Stimulated activated CD4-positive, alpha-beta T cell treated with anti-CD3 and anti-CD28 coated beads, TNF-alpha, amount 100 ng/mL, for 1 hour (primary cell): ENCODE measurements at places on chromosomes 4 and X.

DNA sequence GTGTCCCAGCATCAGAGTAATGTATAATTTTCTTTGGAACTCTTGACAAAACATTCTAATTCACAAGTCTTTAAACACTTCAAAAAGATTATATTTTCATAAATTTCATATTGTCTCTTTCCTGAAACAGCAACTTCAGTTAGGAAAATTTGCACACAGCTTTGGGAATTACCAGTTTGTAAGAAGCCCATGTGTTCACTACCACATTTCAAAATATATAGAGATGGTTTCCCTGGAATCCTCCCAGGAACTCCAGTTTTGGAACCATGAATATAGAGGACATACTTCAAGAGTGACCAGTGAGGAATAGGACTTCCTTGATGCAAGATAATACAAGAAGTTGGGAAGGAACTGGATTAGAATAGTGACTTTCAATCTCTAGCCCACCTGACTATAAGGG is 28.7 kb upstream of the HPGDS start:
- DNase-seq: no peak

- no peak for DNase-seq
Measured at GRCh38 chr4:128355305-128355704, 67.7 kb upstream of the PGRMC2 start.

GRCh38 chr4:119041396-119041795 is 94.2 kb upstream of the MYOZ2 start:
- DNase-seq: no peak

DNA sequence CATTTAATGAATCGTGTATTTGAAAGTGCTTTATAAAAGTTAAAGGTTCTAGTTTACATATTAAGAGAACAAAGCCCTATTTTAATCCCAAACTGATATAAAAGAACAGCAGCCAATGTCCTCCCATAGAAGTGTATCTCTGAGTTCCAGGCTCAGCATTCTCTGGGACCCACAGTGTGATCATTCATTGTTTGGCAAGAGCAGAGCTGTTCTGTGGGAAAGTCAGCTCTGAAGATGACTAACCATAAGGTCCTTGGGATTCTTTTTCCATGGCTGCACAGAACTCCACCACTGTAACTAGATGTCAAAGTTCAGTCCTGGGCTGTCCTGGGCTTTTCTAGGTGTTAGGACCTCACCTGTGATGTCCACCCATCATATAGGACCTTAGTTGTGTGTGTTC is 157.0 kb upstream of the TLL1 start:
- DNase-seq: no peak

DNA sequence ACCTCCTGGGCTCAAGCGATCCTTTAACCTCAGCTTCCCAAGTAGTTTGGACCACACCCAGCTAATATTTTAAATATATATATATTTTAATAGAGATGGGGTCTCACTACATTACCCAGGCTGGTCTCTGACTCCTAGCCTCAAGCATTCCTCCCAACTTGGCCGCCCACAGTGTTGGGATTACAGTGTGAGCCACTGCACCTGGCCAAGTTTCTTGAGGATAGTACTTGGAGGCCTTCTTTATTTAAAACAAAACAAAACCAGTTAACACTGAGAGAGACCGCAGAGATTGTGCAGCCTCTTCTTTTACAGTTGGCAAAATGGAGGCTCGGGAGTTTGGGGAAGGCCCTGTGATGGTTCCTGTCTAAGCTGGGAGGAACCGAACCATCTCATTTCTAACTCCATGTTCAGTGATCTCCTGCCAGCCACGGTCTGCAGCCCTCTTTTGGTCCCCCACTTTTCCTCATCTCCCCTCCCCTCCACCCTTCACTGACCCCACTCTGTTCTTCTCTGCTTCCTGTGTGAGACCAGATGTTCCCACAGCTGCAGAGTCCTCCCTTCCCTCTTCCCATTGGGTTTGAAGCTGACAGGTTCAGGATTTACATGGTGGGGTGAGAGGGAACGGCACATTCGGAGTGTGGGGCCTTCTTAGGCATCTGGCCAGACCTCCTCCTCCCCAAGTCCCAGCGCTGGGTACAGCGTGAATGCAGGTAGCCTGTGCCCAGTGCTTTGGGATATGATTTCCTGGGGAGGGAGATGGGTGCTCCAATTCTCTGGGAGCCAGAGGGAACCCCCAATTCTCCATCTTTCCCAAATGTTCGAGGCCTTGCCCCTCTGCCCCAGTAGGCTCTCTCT is 1.4 kb upstream of the SORCS2 start:
- no peak for DNase-seq

GRCh38 chr4:40571208-40571607 is 58.5 kb downstream of the RBM47 start:
- no peak for DNase-seq

GRCh38 chr4:39587881-39588280 is 50.8 kb downstream of the SMIM14 start:
- DNase-seq: no peak

DNA sequence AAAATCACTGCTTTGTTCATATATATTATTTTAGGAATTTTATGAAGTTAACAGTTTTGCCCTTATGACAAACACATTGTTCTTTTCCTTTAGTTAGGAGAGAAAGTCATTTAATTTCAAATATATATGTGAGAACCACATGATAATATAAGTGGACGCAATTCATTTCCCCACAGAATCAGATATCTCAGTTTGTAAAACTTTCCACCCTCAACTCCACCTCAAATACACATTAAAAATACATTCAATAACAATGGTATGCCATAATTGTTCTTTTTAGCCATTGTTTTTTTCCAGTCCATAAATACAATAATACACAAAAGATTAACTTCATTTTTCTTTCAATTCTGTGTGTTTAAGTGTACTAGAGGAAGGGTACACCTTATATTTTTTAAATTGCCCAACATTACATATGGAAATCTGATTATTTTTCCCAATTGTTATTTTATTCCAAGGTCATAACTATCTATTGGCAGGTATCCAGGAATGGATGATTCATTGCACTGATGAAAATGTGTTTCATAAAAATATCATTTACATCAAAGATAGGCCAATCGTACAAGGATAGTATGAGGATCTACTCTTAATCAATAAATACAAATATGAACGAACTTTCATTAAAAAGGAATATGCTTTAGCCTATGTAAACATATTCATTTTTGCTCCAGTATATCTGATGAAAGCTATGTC is 125.0 kb downstream of the PPP3CA start:
- DNase-seq: no peak

GRCh38 chr4:1244081-1244977 is 4.6 kb downstream of the CTBP1 start:
- no peak for DNase-seq

GRCh38 chrX:95675794-95676193 is 1008.8 kb upstream of the DIAPH2 start:
- DNase-seq: no peak

DNA sequence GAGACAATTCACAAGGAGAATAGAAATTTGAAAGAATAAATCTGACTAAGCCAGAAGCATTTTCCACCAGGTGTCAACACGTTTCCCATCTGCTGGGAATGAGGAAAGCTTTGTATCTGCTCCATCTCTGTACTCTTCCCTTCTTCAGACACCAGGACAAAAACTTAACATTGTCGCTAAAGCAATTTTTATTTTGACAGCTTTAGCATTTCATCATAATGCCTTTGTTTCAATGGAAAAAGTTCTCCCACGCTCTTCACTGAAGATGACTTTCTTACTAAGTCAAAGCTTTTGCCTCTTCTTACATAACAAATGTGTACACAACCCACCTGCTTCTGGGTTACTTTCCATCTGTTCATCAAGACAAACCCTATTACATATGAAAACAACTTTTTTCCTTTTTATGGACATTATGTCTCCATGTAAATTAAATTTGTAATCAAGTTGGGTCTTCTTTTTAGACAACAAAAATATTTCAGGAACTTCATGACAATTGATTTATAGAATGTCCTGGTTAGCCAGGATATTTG is 141.7 kb upstream of the GUCY1A1 start:
- no peak for DNase-seq

- no peak for DNase-seq
Measured at GRCh38 chr4:126957556-126957955, 675.2 kb upstream of the INTU start.

DNA sequence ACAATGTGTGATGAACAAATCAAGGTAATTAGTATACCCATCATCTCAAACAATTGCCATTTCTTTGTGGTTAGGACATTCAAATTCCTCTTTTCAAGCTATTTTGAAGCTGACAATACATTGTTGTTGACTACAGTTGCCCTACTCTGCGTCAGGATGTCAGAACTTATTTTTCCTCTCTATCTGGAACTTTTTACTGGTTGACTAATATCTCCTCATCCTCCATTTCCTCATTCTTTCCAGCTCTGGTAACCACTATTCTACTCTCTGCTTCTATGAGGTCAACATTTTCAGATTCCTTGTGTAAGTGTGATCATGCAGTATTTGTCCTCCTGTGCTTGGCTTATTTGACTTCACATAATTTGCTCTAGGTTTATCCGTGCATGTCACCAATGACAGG is 240.5 kb upstream of the HS3ST1 start:
- no peak for DNase-seq

DNA sequence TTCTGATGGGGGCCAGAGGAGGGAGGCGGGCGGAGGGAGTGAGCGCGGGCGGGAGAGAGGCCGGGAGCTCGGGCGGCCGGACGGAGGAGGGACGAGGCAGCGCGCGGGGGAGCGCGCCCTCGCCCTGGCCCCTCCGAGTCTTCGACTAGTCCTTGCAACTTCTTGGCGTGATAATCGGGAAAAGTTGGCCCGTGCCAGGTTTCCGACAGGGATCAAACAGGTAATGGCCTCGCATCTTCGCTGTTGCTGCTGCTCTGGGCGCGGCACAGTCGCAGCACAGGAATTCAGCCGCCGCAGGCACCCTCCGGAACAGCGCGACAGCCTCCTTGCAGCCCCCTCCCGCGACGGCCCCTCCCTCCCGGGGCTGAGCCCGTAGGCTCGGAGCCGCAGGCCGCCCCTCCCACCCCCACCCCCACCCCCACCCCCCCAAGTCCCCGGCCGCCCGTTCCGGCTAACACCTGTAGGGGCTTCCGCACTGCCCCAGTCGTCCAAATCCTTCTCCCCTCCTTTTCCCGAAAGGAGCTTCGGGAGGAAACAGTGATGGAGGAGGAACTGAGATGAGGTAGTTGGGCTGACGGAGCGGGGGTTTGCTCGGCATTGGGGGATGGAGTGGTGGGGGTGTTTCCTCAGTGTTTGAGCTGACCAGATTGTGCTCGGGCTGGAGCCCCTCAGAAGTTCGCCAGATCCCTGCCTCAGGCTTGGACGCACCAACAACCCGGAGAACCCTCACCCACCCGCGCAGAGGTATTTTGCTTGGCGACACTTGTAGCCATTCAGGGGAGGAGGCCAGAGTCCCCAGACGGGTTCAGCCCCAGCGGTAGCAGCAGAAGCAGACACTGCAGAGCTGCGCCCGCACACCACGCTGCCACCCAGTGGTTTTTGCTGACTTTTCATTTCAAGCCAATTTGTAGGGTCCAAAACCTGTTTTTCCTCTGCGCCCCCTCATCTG is at the start of gene FGF13:
FGF13 (minus strand) TSS at position 319 of the 949 bp plus-strand sequence. CDS start 714 bp downstream, outside the sequence.
- DNase-seq: no peak

GRCh38 chrX:13208281-13208935 is 111.4 kb downstream of the ATXN3L start:
- no peak for DNase-seq

- no peak for DNase-seq
Measured at GRCh38 chr4:74628852-74629620, 165.3 kb downstream of the BTC start.

GRCh38 chr4:1883583-1883982 is 12.4 kb downstream of the NSD2 start:
- no peak for DNase-seq

- no peak for DNase-seq
Measured at GRCh38 chr4:126777649-126778048, 855.1 kb upstream of the INTU start.

DNA sequence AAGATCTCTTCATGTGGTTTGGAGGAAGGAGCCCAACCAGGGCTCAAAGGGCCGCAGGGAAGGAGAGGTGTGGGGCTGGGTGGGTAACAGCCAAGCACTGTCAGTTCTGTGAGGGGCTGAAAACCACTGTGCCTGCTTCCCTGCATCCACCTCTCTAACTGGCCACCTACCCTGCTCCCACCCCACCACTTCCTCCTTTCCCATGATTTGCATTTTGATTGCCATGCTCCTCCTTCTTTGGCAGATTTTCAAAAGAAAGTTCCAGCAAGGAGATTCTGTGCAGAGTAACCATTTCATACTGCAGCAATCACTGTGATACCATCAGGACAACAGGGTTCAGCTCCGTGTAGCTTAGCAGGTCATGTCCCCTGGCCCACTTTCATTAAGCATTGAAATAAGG is 1.8 kb downstream of the ZNF674 start:
- no peak for DNase-seq

GRCh38 chr4:139921429-139922184 is 232.4 kb downstream of the MAML3 start:
- no peak for DNase-seq

GRCh38 chr4:152063621-152064240 is 302.9 kb upstream of the GATB start:
- DNase-seq: no peak

DNA sequence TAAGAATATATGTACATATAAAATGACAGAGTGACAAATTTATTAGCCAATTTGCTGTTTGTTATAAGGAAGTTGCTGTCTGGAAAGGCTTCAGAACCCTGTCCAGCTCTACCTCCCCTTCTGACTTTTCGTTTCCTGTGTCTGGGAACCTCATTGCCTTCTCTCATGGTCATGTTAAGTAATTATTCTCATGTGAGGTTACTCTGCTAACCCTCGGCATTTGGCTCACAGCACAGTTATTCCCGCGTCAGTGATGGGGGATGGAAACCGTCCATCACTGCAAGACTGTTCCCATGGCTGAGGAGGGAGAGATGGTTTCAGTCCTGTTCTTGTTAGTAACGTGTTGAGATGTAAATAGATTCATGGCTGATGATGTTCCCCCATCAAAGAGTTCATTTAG is 11.9 kb downstream of the EDNRA start:
- DNase-seq: no peak

DNA sequence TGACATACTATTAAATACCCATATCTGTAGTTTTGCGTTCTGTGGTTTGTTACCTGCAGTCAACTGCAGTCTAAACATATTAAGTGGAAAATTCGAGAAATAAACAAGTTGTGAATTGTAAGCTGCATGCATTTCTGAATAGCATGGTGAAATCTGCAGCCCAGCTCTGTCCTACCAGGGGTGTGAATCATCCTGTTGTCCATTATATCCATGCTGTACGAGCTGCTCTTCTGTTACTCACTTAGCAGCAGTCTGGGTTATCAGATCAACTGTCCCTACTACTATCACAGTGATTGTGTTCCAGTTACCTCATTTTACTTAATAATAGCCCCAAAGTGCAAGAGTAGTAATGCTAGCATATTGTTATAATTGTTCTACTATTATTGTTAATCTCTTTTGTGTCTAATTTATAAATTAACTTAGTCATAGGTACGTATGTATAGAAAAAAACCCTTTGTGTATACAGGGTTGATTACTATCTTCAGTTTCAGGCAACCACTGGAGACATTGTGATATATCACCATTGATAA is 173.7 kb upstream of the FAT4 start:
- no peak for DNase-seq

GRCh38 chr4:95640311-95640710 is 91.5 kb upstream of the UNC5C start:
- DNase-seq: no peak
